ENCODE measurements at places on chromosomes 1 and 21.

DNA sequence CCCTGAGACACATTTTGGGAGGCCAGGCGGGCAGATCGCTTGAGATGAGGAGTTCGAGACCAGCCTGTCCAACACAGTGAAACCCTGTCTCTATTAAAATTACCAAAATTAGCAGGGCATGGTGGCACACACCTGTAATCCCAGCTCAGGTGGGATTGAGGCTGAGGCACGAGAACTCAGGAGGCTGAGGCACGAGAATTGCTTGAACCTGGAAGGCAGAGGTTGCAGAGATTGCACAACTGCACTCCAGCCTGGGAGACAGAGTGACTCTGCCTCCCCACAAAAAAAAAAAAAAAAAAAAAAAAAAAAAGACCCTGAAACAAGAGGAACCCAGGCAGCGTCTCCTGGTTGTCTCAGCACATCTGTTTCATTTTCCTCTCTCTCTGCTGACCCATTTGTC is 24.2 kb downstream of the PGM1 start:
- DNase-seq: no peak

- DNase-seq: no peak
Measured at GRCh38 chr1:204286831-204287421, 72.8 kb downstream of the PLEKHA6 start.

GRCh38 chr21:38013741-38014140 is 97.5 kb upstream of the KCNJ6 start:
- DNase-seq: no peak

DNA sequence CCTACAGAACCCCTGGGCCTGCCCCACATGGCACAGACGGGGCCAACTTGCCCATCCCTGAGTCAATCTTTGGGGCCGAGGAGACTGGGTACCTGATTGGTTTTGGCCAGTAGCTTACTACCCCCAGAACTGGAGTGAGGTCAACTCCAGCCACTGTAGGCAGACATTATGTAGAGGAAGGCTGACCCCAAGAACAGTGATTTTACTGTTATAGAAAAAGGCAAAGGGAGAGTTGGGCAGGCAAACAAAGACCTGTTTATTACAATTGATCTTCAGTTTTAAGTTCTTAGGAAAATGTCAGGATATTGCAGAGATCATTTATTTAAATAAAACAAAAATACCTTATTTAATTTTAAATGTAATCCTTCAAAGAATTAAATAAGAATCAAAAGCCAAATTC is 653.8 kb downstream of the NPHP4 start:
- no peak for DNase-seq

GRCh38 chr1:55055084-55055882 is 15.9 kb downstream of the PCSK9 start:
- DNase-seq: no peak

DNA sequence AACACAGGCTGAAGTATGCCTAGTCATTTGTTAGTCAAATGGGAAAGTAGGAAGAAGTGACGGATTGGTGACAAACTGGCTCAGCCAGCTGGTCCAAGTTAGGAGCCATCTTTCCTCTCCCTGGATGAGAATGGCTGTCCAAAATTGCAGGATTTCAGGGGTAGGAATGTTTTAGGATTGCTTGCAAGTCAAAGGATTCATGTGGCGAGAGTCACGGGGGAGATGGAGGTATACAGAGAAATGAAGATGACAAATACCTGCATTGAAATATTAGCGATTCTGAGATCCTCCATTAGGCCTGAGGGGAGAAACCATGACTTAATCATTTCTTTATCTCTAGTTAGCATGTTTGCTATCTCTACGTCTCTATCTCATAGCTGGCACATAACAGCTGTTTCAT is 41.8 kb upstream of the PIGC start:
- no peak for DNase-seq

- no peak for DNase-seq
Measured at GRCh38 chr21:34946385-34946840, 102.7 kb downstream of the RUNX1 start.

DNA sequence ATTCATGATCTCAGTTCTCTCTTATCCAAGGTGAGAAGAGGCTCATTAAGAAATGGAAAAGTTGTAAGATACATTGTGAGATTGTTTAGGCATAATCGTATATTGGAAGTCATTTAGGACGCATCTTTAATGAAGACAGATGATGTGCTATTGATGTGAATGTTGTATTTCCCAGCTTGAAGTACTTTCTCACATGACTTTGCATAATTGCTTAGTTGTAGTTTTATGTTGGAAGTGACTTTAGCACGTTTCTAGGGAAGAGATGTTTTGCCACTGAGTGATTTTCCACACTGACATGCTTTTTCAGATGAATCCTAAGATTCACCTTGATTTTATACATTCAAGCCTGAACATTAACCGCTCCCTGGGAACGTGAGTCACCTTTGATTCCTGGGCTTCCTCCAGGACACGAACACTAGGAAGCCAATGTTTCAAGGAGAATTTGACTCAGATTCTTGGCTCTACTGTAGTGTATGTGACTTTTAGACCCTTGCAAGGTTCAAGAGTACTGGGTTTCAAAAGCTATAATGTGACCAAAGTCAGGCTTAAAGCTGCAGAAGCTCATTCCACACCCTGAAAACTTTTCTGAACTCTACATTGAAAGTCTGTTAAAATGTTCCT is 27.9 kb downstream of the ANGEL2 start:
- DNase-seq: peak; percentile 41

DNA sequence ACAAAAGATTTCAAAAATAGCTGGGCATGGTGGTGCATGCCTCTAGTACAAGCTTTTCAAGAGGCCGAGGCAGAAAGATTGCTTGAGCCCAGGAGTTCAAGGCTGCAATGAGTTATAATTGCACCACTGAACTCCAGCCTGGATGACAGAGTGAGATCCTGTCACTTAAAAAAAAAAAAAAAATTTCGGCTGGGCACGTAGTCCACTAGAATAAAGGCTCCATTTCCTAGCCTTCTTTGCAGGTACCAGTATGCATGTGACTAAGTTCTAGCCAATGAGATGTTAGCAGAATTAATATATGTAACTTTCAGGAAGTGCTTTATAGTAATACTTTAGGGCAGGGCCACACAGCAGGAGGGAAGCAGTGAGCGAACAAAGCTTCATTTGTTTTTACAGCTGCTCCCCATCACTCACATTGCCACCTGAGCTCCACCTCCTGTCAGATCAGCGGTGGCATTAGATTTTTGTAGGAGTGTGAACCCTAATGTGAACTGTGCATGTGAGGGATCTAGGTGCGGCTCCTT is 28.8 kb upstream of the SYDE2 start:
- DNase-seq: no peak

GRCh38 chr1:204623894-204624361 is 61.6 kb downstream of the LRRN2 start:
- DNase-seq: no peak

GRCh38 chr1:62530516-62531154 is 66.7 kb upstream of the ANGPTL3 start:
- DNase-seq: peak; percentile 40

GRCh38 chr1:164589961-164590507 is 31.1 kb downstream of the PBX1 start:
- DNase-seq: no peak

DNA sequence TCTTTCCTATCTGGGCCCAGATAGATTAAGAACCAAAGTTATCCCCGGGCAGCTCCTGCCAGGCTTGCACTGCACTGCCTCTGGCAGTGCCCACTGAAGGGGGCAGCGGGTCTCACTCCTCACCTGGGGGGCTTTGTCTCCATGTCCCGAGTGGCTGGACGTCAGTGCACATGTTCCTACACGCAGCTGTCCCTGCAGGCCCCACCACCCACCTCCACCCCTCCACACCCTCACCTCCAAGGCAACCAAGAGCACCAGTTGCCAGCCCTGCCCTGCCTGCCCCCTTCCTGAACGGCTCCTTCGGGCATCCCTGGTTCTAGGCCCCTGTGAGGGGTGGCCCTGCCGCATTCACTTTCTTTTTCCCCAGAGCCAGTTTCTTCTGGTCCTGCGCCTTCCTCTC is 147.2 kb downstream of the PEX14 start:
- DNase-seq: no peak

DNA sequence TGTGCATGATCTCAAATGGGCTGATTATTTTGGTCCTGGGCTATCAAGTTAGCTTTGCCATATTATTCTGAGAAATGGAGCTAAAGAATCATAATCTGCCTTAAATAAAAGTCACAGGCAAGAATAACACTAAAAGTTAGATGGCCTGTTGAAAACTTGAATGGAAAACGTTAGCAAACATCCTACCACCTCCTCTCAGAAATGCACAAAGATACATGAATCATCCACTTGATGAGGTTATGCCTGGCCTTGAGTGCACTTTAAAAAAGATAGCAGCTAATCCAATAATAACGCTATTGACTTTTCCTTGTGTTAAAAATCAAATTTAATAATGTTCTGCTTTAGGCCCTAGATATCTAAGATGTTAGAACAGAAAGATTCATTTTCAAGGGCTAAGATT is 108.0 kb downstream of the KCNJ6 start:
- no peak for DNase-seq

DNA sequence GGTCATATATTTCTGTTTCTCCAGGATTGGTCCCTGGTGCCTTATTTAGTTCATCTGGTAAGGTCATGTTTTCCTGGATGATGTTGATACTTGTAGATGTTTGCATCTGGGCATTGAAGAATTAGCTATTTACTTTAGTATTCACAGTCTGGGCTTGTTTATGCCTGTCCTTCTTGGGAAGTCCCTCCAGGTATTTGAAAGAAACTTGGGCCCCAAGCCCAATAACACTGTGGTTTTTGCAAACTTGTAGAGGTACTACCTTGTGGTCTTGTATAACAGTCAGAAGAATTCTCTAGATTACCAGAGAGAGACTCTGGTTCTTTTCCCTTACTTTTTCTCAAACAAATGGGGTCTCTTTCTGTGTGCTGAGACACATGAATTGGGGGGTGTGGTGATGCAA is 251.4 kb upstream of the B3GALT2 start:
- no peak for DNase-seq

GRCh38 chr1:153967107-153967999 is at the start of gene CREB3L4:
Gene CREB3L4 (plus strand): TSS chr1:153967902. CDS start chr1:153968526, 624 bp downstream.
- DNase-seq: peak; percentile 97

GRCh38 chr1:204813522-204813921 is 57.1 kb upstream of the NFASC start:
- DNase-seq: no peak

GRCh38 chr21:45889256-45889655 is 92.3 kb upstream of the COL6A1 start:
- DNase-seq: no peak

DNA sequence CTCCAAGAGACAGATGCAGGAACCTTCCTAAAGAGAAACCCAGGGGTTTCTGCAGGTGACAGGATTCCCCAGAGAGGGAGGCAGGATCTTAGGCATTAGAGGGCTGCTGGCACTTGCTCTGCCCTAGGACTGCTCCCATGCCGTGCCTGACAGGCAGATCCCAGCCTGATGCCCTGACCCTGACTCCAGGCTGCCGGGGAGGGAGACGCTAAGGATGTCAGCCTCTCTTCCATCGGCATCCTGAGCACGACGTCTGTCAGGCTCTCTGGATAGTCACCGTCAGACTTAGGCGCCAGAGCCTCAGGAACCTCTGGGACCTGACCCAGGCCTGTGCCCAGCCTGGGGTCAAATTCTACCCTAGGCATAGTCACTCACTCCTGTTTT is 157.1 kb downstream of the NPHP4 start:
- no peak for DNase-seq

- no peak for DNase-seq
Measured at GRCh38 chr1:227314014-227314848, 4.1 kb downstream of the CDC42BPA start.

- DNase-seq: peak; percentile 77
Measured at GRCh38 chr1:16960560-16961296, 19.7 kb downstream of the MFAP2 start.

- no peak for DNase-seq
Measured at GRCh38 chr1:21913258-21913657, 23.9 kb downstream of the HSPG2 start.
